NCI-H2081 treated with DMSO at 0.1 percent for 48 hours (cell line): ENCODE measurements at places on chromosomes 6 and 20.

GRCh38 chr6:7196019-7196402, 88.2 kb downstream of the RREB1 start:
- DNase-seq = no peak

DNA sequence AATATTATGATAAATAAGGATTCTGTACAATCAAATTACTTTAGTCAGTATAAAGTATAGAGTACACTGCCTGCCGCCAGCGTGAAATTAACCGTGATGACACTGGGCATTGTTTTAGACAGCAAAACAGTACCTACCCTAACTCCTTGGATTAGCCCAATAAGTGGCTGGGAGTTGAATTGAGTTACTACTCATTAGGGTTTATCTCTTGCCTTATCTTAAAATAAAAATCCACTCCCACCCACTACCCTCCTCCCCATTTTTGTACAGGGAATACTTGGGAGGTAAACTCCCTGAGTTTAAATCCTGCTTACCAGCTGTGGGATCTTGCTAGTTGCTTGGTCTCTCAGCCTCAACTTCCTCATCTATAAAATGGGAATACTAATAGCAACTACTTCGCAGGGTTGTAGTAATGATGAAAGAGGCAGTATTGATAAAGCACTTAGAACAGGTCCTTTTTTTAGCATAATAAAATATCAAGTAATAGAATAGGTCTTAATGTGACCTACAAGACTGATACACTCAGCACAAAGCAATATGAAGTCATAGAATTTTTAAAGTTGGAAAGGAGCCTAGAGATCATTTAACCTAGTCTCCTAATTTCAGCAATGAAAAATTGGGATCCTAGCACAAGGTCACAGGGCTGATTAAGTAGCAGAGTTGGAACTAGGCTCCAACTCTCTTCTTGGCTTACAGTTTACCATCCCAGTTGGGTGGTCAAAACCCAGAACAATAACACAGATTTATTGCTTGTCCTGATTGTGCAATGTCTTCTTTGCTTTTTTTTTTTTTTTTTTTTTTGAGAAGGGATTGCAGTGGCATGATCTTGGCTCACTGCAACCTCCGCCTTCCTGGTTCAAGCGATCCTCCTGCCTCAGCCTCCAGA, 23.8 kb downstream of the PHACTR2 start:
- no peak for DNase-seq

- no peak for DNase-seq
Observed at GRCh38 chr20:64114356-64114971, 7.1 kb upstream of the NPBWR2 start.

DNA sequence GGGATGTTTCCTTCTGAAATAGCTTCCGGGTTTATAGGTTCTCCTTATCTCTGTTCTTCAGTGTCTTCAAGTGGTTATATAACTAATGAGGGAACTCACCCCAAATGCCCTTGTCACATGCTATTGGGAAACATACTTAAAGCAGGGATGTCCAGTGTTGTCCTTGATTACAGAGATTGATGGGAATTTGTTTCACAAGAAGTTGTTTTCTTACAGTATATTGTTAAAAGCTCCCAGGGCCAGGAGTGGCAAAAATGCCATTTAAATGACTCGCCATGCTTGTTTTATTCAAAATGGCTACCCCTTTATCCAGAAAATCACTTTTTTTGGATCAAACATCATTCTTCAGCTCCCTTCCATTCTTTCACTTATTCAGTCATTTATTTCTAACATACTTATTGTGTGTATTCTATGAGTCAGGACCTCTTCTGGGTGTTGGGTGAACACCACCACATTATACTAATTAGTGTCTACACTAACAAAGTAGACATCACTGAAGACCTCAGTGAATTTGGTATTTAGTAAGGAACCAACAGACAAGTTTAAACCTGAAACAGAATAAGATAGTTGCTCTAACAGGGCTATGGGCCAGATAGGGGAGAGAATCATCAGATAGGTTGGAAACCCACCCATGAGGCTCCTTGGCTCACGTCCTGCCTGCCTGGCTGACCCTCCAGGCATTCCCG, 791.1 kb downstream of the MAFB start:
- DNase-seq = no peak

DNA sequence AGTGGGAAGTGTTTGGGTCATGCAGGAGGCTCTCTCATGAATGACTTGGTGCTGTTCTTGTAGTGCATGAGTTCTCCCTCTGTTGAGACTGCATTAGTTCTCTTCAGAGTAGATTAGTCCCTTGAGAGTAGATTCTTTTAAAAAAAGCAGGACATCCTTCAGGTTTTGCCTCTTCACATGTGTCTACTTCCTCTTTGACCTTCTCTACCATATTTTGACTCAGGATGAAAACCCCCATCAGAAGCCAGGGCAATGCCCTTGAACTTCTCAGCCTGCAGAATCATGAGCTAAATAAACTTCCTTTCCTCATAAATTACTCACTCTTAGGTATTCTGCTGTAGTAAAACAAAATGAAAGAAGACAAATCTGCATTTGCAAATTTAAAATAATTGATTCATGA, 170.3 kb downstream of the CD109 start:
- DNase-seq = no peak

GRCh38 chr6:125944434-125944816, 12.1 kb upstream of the HINT3 start:
- DNase-seq = no peak

- no peak for DNase-seq
Observed at GRCh38 chr6:114271405-114271804, 71.4 kb downstream of the HS3ST5 start.

DNA sequence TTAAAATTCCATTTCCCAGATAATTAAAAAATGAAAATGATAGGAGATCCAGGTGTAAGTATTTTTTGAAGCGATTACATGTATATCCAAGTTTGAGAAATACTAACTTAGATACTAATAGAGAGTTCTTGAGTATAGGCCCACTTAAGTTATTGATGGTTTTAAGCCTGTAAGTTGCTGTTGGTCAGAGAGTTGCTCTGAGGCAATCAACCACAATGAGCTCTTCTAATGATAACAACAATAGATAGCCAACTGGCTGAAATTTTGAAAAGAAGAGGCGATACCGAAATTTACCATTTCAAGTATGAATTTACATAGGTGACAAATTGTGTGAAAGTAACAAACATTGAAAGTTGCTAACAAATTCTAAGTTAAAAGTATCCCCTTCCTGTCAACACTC, 209.5 kb downstream of the MANEA start:
- no peak for DNase-seq

DNA sequence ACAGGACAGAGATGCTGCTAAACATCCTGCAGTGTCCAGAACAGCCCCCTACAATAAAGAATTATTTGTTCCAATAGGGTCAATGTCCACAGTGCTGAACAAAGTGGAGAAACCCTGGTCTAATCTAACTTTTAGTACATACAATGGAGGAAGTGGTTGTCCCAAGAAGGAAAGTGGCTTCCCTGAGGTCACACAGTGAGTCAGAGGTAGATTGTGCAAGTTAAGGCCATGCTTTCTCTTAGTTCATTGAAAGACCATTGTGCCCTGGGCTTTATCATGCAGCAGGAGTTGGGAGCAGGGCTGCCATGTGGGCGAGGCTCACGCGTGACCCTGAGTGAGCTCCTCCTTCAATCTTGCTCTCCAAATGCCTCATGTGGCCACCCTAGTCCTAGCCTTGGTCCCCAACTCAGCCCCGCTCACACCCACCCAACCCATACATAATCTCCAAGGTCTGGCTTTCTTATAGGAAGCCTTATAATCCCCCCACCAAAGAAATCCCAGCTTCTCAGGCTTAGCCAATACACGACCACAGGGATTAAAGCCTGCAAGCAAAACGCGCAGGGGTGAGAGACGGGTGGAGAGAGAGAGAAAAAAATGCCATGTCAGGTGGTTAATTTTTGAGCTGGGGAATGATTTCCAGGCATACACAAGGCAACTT, 19.9 kb downstream of the SLC13A3 start:
- DNase-seq = no peak

DNA sequence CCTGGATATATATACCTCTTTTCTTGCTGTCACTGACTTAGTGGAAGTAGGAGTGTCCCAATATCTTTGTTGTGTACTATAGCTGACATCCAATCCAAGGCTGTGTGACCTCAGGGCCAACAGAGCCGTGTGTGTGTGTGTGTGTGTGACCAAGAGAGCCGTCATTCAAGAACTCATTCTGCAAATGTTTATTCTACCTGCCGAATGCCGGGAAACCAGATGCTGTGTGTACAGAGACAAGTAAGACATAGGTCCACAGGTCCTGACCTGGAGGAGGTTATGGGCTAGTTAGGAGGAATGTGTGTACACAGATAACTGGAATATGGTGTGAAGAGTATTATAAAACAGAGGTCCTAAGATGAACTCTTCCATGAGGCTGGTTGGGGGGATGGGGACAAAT, 190.0 kb downstream of the DHX35 start:
- DNase-seq = no peak

DNA sequence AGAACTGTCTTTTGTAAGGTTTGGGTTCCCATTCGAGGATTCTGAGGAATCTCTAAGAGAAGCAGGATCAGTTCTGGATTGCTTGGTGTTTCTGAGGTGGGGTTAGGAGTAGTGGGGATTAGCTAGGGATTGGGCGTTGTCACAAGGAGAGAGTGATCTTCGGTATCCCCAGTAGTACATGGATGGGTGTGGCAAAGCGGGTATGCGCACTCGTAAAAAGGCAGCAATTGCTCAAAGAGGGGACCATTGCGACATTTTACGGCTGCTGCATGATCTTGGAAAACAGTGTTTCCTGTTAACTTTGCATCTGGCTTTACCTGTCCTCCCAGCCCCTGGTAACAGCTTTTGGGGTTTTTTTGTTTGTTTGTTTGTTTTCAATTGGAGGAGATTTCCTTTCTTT, 9.7 kb upstream of the ZSCAN9 start:
- no peak for DNase-seq

- DNase-seq = peak; percentile 38
Observed at GRCh38 chr6:101543796-101544195, 150.3 kb downstream of the GRIK2 start.

DNA sequence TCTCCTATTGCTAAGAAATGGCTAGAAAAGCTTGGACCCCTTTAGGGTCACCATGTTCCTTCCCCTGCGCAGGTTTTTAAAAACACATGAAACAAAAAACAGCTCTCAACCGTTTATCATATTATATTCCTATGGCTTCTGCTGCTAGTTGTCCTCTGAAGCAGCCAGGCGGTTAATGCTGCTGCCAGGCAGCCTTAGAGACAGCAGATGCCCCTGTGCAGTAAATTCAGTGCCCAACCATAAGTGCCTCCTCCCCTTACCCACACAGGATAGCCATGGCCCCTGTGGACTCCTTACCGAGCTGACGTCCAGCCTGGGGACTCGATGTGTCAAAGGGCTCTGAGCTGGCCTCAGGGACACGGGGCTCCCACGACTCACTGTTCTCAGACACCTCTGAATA, 64.4 kb downstream of the PLCG1 start:
- DNase-seq = no peak

DNA sequence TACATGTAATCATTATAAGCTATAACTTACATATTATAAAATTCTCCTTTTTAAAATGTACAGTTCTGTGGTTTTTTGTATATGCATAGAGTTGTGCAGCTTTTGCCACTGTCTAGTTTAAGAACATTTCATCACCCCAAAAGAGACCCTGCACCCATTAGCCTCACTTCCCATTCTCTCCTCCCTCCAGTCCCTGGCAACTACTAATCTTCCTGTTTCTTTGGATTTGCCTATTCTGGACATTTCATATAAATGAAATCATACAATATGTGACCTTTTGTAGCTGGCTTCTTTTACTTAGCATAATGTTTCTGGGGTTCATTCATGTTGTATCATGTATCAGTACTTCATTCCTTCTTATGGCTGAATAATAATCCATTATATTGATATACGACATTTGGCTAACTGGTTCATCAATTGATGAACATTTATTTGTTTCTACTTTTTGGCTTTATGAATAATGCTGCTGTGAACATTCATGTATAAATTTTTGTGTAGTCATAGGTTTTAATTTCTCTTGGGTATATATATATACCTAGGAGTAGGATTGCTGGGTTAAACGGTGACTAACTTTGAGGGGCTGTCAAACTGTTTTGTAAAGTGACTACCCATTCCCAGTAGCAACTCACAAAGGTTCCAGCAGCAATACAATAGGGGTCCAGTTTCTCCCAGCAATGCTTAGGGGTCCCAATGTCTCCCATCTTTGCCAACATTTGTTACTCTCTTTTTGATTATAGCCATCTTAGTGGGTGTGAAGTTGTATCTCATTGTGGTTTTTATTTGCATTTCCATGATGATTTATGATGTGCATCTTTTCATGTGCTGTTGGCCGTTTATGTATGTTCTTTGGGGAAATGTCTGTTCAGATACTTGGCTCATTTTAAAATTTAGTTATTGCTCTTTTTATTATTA, 10.7 kb downstream of the PTPRA start:
- no peak for DNase-seq

GRCh38 chr6:76592566-76592965, 520.1 kb upstream of the IMPG1 start:
- no peak for DNase-seq

GRCh38 chr6:100269189-100269588, 195.5 kb downstream of the SIM1 start:
- no peak for DNase-seq
